ENCODE measurements at places on chromosomes 5 and 9.

DNA sequence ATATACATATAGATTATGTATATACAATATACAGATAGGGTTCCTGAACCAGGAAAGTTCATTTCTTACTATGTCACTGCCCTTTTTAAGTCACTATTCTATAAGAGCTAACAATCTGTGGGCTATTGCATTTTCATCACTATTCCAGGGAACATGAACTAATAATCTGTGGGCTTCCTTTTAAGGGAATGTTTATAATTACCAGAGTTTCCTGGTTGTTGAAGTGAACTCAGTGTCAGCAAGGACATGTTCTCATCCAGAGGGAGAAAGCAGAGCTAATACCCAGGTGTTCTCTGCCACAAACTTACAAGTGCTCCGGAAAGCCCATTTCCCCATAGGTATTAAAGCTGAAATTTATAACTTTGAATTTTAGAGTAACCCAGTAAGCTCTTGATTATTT, 69.6 kb downstream of the CWC27 start:
- DNase-seq, result no peak

GRCh38 chr9:75019654-75020053, 8.4 kb downstream of the CARNMT1 start:
- DNase-seq, result no peak

GRCh38 chr9:126384926-126385325, 58.3 kb downstream of the MVB12B start:
- DNase-seq, result no peak

- DNase-seq, result no peak
Measured at GRCh38 chr5:127417528-127417927, 99.9 kb upstream of the PRRC1 start.

- DNase-seq, result no peak
Measured at GRCh38 chr9:34994900-34995669, 5.5 kb downstream of the DNAJB5 start.

GRCh38 chr5:73104326-73104725, 16.0 kb upstream of the TMEM171 start:
- DNase-seq, result no peak

- DNase-seq, result no peak
Measured at GRCh38 chr5:80114860-80115259, 79.7 kb downstream of the THBS4 start.

DNA sequence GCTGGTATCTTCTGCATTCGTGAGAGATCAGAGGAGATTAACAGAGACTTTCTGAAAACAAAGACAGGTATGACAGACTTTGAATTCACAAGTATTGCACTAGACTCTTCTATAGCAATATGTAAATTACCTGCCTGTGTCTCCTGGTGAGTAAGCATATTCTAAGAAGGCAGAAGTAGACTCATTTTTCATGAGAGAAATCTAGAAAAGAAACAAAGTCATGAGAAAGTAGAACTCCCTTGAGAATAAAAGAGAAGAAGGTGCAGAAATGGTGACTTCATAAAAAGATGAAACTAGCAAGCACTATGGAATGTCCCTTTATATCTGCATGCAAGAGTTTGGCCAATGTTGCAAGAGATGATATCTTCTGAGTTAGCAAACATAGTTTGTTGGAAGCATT, 419.8 kb downstream of the DMRT2 start:
- DNase-seq, result no peak

- no peak for DNase-seq
Measured at GRCh38 chr5:65800775-65801174, 78.8 kb downstream of the NLN start.

GRCh38 chr5:54159153-54159892, 151.1 kb downstream of the ARL15 start:
- DNase-seq, result no peak

DNA sequence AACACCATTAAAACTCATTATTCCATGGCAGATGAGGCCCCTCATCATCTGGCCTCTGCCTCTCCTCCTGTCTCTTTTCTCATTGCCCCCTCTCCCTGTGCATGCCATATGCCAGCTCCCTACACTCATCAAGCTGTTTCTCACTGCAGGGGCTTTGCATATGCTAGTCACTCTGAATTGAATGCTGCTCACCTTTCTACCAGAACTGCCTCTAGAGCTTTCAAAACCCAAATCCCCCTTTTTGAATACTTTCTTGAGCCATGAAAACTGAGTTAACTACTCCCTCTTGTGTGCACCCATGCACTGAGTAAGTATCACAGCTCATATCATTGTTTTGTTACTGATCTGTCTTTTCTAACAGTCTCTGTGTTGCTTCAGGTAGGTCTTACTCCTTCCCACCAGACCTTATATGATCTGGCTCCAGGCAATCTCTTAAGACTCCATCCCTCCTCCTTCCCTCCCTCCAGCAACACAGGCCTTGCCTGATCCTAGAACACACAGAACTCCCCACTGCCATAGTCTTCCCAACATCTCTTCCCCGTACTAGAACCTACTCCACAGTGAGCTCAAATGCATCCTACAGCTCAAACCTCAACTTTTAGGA, 60.5 kb downstream of the ASTN2 start:
- no peak for DNase-seq

GRCh38 chr9:81397481-81398381, 291.6 kb downstream of the TLE1 start:
- DNase-seq, result no peak

GRCh38 chr5:2722901-2723300, 28.6 kb downstream of the IRX2 start:
- DNase-seq, result no peak

GRCh38 chr5:72377910-72378638, 57.9 kb downstream of the PTCD2 start:
- no peak for DNase-seq

GRCh38 chr5:139543423-139543991, 17.6 kb upstream of the UBE2D2 start:
- peak; percentile 14 for DNase-seq

DNA sequence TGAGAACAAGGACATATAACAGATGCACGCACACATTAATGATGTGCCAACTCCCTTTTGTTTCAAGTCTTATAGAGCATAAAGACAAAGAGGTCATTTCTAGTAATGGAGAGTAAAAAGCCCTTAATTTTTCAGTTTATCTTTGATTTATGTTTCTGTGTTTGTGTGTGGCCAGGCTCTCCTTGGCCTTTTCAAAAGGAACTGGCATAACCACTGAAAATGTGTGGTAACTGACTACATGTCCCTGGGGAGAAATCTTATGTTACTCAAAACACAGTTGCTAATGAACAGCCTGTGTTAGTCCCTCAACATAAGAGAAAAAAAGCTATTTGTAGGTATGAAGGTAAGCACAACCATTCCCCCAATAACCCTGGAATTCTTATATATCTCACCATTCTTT, 47.6 kb upstream of the SHOC1 start:
- DNase-seq, result no peak

DNA sequence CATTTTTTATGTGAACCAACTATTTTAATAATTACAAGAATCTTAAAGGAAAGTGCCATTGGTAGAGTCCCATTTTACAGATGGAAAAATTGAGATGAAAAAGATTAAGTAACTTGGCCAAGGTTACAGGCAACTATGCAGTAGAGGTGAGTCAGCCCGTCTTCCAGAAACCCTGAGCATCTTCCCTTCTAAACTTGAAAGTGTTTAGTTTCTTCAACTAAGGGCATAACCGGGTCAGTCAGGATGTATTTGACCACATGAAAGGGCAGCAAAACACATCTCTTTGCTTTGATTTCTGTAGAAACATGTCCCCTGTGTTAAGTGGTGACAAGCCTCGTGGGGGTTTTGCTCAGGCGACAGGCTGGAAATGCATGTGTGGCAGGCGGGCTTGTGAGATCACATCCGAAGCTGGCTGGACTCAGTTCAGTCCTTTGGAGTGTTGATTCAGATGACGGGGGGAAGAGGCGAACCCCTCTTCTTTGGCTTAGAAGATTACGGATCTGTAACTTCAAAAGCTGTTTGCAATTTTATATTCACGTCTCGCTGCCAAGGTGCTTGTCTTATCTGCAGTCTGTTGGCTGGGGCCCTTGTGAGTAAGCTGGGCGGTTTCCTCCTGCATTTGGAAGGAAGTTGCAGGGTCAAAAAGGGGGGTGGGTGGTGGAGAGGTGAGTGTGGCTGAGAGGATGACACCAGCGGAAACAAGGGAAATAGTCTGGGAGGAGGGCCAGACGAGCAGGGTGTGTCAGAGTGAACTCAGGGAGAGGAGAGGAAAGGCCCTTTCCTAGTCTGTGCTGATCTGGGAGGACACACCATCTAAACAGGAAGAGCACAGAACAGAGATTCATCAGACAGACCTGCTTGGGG, 78.9 kb upstream of the RPS23 start:
- peak; percentile 69 for DNase-seq

DNA sequence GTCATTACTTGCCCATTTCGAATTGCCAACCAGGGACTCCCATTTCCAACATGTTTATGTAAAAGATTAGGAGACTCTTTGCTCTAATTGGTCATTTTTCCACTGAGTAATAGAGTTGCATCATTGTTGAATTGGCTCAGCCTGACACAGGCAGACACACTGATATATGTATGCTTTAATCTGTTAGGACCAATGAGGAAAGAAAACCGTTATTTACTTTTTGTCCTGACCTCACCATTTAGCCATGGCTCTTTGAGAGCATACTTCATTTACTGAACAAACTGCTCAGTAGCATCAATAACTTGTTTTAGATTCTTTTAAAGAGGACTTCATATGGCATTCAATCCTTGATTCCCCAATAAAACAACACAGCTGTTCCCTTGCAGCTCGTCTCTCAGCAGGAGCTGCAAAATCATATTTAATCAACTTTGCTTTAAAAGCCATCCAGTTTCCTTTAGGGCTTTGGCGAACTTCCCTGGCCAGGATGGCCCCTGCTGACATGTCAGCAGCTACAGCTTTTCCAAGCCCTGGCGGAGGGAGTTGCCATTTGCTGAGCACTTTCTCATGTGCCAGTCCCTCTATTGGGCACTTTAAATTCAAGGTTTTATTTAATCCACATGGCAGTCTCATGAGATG, 251.5 kb upstream of the TNC start:
- DNase-seq, result no peak

DNA sequence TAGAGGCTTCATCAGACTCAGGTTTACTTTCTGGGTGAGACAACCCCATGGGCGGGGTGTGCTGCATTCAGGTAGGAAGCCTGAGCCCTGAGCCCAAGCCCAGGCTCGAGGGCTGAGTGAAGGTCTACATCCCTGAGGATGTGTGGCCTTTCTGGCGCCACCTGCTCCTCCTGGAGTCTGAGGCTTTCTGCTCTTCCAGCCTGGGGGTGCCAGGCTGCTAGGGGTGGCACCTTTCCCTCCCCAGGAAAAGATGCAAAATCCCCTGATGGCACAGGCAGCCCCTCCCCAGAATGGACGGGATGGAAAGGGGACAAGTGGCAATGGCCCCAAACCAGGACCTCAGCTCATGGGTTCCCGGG, 44.4 kb upstream of the PRRC2B start:
- no peak for DNase-seq

- no peak for DNase-seq
Measured at GRCh38 chr5:72746736-72747135, 69.7 kb upstream of the TNPO1 start.

DNA sequence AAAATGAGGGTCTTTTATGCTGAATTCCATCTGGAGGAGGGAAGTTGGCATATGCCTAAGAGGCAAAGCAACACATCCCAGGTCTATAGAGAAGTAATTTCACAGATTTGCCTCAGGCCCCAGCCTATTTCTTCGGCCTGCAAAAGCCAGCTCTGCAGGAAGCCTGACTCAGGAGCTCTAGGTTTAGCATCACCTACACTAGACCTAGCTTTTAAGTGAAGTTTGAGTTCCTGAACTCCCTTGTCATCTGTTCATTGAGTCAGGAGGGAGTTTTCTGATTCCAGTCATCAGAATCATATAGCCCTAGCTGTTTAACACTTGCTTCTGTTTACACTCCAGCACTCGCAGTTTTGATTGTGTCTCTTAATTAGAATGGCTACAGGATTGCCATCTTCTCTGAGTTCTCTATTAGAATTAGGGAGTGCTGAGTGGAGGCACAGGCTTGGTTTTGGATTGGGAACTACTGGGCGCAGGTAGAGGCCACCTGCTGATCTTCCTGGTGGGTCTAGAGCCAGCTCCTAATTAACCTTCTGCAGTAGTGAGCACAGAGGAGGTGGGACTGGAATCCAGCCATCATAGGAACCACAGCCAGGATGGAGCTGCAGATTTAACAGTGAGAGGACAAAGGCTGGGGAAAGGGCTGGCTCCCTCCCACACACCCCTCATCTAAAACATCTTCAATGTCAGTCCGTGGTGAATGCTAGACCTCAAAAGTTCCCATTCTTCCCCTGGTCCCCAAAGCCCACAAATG, 179.5 kb downstream of the TRIO start:
- no peak for DNase-seq

- DNase-seq, result no peak
Measured at GRCh38 chr9:2132484-2133082, 117.4 kb downstream of the SMARCA2 start.

DNA sequence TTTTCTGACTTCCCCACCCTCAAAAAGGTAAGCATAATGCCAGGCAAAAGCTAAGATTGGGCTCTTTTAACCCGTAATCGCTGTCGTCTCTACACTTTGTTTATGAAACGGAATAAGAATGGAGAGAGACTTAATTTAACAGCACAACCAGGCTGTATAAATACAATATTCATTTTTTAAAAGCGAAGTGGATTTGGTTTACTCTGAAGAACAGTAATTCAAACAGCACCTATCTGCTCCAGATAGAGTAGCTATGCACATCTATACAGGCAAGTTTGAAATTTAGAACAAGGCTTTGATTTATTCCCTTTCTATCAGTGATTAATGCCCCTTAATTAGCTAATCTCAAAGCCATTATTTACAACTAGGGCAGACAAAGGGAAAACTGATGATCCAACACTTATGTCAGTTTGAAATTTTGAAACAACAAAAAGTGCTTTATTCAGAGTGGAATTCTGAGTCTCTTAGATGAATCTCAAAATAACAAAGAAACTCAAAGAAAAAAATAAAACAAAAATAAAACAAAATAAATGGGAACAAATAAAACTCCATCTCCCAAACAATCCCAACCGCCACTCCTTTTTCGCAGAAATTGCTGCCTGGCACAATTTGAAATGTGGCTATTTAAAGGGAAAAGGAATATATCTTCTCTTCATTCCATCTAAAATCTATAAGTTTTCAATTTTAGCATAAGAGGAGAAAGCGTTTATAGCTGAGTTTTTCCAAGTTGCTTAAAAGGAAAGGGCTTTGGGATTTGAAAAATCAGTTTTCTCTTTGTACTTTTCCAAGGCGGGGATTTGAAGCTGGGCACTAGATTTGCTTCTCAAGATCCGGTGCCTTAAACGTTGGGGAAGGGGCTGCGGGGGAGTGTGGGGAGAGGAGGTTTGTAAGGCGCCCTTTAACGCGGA, 298.6 kb downstream of the PARP8 start:
- no peak for DNase-seq

- DNase-seq, result no peak
Measured at GRCh38 chr5:157971571-157972216, 112.7 kb upstream of the CLINT1 start.

GRCh38 chr9:105539452-105539851, 18.5 kb upstream of the FKTN start:
- DNase-seq, result no peak

- no peak for DNase-seq
Measured at GRCh38 chr5:178115814-178116142, 2.4 kb downstream of the N4BP3 start.

GRCh38 chr5:149727336-149728035, 2.6 kb upstream of the PPARGC1B start:
- DNase-seq, result no peak

All from T follicular helper cell (primary cell).